ENCODE measurements at places on chromosomes 1 and 21.

- no peak for DNase-seq
These were observed 146.0 kb upstream of the KIAA0040 start for GRCh38 chr1:175338387-175339135.

GRCh38 chr1:157157501-157158190, 19.5 kb upstream of the ETV3 start:
- DNase-seq: no peak

DNA sequence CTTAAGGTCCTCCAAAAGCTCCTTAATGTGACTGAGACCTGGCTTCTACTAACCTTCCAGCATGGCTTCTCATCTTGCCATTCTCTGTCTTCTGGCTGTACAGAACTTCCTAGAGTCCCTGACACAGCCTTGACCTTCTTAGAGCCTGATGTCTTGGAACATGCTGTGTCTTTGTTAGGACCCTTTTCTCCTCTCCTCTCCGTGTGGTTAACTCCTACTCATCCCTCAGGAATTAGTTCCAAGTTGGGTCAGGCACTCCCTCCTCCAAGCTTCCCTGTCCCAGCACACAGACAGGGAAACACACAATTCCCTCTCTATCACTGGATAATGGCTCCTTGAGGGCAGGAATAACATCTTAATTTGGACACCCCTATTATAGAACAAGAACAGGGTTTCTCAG, 275.4 kb upstream of the USP24 start:
- no peak for DNase-seq

- DNase-seq: no peak
These were observed 109.5 kb downstream of the TBX15 start for GRCh38 chr1:118878661-118879060.

DNA sequence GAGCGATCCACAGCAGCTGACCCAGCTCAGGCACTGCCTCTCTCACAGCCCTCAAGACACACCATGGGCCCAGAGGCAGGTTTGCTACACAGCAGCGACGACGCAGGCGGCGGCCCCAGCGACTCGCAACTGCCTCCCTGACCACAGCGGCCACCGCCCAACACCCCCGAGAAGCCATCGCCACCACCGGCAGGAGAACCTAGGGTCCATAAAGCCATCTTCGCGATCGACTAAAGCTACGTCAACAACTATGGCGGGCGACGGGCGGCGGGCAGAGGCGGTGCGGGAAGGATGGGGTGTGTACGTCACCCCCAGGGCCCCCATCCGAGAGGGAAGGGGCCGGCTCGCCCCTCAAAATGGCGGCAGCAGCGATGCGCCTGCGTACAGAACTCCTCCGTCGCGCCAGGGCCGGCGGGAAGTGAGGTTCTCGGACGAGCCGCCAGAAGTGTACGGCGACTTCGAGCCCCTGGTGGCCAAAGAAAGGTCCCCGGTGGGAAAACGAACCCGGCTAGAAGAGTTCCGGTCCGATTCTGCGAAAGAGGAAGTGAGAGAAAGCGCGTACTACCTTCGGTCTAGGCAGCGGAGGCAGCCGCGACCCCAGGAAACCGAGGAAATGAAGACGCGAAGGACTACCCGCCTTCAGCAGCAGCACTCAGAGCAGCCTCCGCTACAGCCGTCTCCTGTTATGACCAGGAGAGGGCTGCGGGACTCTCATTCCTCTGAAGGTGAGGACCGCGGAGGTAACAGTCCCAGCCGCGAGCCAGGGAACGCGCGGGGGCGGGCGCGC, at the start of gene TOR1AIP1:
Gene TOR1AIP1, plus strand, starts transcription at position 33 of the 787 bp plus-strand sequence. Its CDS starts 218 bp downstream, at position 251.
- peak; percentile 91 for DNase-seq

DNA sequence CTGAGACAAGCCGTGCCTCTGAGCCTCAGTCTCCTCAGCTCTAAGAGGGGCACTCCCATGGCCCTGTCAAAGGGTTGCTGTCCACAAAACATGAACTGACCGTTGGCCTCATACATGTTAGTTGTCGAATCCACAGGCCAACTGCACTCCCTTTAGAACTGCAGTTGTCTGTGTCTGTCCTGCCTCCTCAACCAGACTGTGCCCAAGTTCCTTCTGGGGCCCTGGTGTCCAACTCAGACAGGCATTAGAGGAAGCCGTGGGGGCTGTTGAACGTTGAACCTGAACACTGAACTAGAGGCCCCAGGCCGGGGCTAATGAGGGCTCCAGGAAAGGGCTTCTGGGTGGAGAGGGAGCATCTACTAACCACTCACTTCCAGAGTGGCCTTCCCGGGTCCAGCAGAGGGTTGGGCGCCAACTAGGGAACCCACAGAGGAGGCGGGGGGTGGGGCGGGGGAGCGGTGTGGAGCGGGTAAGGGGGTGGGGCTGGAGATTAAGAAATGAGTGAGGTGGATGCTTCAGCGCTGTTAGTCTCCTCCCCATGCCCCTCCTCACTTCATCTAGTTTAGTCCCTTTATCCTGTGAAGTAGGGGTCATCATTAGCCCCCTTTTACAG, at the start of gene RAB42:
Gene RAB42, plus strand, starts transcription at position 558 of the 613 bp plus-strand sequence. CDS start 247 bp downstream, outside the sequence.
- no peak for DNase-seq

GRCh38 chr1:113551728-113552127, 161.4 kb downstream of the MAGI3 start:
- DNase-seq: no peak

DNA sequence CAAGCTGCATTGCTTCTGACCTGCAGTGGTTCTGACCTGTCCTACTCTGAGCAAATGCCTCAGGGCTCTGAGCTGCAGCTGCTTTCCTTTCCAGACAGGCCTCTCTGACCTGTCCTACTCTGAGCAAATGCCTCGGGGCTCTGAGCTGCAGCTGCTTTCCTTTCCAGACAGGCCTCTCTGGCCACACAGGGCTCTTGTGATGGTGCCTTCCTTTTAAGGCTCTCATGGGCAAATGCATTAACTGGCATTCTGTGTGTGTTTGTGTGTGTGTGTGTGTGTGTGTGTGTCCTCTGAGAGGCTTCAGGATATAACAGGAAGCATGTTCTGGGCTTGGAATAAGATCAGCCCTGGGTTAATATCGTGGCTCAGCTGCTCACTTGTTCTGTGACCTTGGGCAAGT, 131.3 kb downstream of the NTPCR start:
- no peak for DNase-seq

- DNase-seq: no peak
These were observed 191.7 kb downstream of the HS2ST1 start for GRCh38 chr1:87106144-87106543.

DNA sequence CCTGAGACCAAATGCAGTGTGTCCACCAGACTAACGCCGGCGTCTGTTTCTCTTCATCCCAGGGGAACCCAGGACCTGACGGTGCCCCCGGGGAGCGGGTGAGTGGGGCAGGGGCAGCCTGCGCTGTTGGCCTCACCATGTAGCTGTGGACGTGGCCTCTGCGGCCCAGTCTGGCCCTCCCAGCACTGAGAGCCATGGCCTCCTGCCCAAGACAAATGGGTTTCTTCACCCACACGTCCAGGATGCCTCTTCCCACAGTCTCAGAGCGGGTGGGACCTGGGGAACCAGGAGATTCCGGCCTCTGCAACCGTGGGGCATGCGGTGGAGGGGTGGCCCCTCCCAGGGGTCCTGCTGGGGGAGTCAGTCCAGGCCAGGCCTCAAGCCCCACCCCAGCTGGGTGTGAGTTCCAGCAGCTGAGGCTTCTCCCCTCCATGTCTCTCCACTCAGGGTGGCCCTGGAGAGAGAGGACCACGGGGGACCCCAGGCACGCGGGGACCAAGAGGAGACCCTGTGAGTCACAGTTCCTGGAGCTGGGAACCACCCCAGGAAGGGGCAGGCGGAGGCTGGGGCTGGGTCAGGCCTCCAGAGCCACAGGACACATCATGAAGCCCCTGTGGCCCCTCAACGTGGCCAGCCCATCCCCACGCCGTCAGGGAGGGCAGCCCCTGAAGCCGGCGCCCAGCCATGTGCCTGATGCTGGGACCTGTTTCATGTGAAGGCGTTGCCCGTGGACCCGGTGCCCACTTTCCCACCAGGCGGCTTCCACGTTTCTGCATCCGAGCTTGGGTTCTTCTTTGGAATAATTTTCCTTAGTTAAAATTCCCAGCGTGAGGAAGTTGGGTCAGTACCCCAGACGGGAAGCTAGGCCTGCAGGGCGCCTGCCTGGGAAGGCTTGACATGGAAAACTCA, 11.0 kb downstream of the COL6A1 start:
- no peak for DNase-seq

GRCh38 chr1:200367841-200368534, 41.8 kb downstream of the ZNF281 start:
- DNase-seq: no peak

GRCh38 chr1:43054961-43055360, 96.3 kb upstream of the SLC2A1 start:
- DNase-seq: no peak

DNA sequence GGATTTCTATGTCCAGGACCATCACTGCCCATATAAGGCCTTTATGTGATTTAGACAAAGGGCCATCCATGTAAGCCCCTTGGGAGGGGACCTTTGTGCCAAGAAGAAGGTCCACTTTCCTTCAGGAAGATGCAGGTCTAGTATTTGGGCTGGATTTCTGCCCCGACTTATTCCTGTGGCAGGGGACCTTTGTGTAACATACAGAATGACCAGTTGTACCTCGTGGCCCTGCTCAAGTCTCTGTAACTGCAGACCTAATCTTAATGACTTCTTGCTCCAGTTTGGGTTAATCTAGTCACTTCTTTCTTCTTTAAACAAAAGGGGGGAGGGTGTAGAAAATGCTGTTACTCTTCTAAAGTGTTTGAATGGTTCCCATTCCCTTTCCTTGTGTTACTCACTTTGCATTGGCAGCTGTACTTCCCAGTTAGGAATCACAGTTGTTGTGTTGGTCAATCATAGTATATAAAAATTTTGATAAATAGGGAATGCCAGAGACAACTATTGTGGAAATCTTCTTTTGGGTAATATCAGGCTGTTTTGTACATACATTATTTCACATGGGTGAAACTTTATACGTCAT, 54.2 kb downstream of the MIGA1 start:
- no peak for DNase-seq

DNA sequence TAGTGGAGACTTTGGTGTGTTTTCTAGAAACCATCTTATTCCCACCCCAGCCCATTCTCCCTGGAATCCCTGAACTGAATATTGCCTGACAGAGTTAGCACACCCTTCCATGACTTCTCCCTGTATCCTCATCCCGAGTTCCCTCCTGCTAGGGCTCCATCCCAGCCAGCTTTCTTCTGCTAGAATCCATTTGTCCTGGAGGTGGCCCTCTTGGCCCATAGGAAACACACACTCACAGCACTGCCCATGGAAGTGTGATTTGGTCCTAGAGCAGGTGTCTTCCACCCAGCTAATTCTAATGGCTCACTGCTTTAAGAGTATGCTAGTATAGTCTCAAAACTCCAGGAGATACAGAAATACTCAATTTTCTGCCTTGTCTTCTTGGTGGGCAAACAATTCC, 4.1 kb downstream of the KRTAP15-1 start:
- DNase-seq: no peak

- no peak for DNase-seq
These were observed 9.0 kb downstream of the CREG1 start for GRCh38 chr1:167544447-167545093.

GRCh38 chr1:248913933-248914332, 7.9 kb downstream of the PGBD2 start:
- no peak for DNase-seq

DNA sequence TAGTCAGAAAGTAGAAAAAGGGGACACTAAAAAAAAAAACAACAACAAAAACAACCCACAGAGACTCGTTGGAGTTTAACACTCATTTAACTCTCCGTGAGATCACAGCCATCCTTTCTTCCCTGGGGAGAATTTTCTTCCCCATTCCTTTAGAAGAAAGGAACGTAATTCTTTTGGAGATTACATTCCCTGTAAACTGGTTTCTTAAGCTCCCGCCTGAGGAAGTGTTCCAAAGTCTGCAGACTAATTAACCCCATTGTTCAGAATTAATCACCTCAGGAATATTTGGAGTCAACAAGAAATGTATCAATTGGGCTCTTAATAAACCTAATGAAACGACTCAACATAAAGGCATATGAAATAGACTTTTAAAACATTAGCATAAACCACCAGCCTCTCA, 228.2 kb upstream of the CSF3R start:
- no peak for DNase-seq

GRCh38 chr1:199751962-199752687, 275.4 kb upstream of the NR5A2 start:
- DNase-seq: no peak

GRCh38 chr21:20882462-20883407, 115.5 kb upstream of the NCAM2 start:
- no peak for DNase-seq

DNA sequence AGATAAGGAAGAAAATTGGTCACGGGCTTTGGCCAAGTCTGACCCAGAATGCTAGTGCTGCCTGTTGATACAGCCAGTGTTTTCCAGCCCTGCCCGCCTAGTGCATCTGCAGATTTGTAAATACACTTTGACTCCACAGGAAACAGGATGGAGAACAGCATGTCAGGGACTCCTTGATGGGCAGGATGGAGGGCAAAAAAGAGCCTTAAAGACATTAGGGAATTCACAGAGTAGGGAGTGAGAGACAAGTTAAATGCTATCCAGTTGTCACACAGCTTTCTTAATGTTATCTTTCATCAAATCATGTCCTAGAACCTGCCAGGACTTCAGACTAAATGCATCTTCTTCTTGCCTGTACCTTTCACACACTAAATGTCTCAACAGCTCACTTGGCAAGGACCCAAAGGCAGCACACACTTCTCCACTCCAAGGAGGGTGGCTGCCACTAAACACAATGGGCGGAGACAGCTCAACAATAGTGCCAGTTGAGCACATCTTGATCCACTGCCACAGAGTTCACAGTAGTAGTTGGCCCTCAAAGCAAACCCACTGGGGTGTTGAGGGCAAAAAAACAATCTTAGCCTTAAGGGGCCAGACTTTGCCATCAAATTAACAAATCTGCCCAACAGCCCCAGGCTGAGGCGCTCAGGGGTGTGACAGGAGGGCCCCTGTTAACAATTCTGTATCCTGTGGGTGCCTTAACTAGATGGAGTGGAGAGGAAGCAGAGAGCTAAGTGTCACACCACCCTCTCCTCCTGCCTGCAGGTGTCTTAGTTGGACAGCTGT, 2.7 kb downstream of the HIVEP3 start:
- DNase-seq: no peak

DNA sequence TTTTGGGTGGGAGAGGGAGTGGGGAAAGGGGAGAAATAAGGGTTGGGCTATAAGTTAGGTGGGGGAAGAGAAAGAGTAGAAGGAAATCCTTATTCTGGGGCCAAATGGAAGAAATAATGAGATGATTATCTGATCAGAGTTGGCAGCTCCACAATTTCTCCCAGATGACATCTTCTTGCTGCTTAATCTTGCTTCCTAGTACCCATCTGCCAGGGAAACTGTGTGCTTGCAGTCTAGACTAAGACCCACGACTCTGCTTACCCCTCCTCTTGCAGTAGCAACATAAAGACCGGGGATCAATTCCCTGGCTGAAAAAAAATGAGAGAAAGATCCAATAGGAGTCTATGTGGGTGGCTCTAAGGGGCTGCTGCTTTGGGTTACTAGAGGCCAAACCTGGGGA, 95.6 kb downstream of the PAPPA2 start:
- DNase-seq: peak; percentile 35

DNA sequence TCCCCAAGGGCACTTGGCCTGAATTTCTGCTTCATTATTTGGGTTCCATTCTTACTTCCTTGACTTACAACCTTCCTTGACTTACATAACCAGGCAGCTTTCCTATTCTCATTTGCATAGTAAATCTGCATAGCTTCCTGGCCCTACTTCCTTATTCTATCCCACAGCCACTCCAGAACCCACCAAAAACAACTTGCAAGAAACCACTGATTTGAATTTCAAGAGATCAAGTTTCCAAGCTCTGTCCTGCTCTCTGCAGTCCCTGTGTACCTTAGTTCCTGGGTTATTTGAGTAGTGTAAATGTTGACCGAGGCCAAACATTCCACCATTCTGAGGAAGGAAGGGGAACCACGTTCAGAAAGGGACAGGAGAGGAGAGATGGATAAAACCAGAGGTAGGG, 603.3 kb downstream of the PTPRC start:
- DNase-seq: no peak

Data from NCI-H524 treated with DMSO at 0.1 percent for 48 hours (cell line).